ENCODE measurements at places on chromosomes 16 and 17. TPM values are rescaled to one million over a fixed set of nuclear protein-coding genes. Genes with fewer than 3 reads are reported as not detected.

Gene CFDP1
- total RNA-seq: 38.8 TPM

DNA sequence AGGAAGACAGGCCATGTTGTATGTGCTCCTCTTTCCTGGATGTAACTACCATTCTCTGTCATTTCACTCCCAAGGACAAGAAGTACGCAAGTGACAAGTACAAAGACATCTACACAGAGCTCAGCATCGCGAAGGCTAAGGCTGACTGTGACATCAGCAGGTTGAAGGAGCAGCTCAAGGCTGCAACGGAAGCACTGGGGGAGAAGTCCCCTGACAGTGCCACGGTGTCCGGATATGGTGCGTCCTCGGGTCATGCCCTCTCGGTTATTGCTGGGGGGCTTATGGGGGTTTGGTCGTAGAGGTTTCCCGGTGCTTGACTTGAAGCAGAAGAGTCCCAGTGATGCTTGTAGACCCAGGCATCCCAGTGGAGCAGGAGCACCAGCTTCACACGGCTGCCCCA lies 29.0 kb downstream of the PLD6 start:
- peak; percentile 61 for DNase-seq

DNA sequence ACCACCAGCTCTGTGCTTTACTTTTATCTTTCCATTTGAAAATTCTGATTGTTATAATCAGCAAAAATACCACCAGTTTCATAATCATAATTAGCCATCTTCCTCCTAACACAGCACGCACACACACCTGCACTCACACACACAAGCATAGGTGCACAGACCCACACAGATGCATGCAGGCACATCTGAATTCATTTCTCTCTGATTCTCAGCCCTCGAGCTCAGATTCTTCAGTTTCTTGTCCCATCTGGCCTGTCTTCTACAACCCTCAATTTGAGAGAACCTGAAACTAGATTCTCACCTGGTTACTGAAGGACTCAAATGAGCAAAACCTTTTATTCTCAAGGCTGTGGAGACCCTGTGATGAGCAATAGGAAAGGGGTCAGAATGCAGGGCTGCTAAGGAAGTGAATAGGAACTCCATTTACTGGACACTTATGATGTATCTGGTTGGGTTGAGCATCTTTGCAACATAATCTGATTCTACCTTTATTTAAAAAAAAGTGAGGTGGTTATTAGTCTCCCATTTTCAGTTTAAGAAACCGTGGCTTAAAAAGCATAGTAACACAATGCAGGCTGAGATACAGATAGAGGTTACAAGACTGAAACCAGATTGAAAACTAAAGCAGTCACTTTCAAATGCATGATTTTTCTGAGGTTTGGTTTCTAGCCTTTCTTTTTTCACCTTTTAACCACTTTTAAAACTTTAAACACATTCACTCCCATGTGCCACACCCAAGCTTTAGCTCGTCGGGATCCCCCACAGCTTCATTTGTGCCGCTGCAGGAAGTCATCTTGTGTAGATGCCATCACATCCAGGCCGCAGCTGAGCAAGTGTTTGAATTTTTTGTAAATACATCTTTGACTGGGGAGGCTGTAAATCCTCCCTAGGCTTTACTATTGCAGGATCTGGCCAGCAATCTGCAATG lies 9.4 kb downstream of the KRT33A start:
- DNase-seq: no peak

GRCh38 chr16:70552675-70553074 lies 29.1 kb downstream of the SF3B3 start:
- no peak for DNase-seq

DNA sequence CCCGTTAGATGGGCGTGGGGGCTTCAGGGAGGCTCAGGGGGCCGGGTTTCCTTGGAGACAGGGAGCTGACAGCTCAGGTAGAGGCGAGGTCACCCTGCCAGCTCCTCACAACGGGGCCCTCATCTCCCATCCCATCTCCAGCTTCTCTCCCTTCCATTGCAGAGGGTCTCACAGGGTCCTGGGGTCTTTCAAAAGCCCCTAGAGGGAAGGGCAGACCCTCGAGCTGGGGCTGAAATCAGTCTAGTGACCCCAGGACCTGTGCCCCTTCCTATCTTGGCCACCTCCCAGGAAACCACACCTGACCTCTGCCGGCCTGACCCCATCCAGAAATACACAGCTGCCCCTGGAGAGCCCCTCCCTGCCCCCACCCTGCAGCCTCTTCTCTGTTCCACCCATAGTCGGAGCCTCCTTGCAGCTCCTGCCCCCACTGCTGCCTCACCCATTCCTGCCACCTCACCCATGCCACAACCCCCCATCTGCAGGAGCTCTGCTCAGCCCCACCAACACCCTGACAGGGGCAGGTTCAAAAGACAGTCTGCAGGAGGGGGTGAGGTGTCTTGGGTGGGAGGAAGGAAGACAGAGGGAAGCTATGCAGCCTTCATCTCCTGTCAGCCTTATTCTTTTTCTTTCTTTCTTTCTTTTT lies 23.4 kb downstream of the PIK3R5 start:
- DNase-seq: no peak

GRCh38 chr16:67648764-67649407 lies 3.9 kb downstream of the CARMIL2 start:
- no peak for DNase-seq

GRCh38 chr16:87849419-87850008 lies 19.8 kb downstream of the SLC7A5 start:
- DNase-seq: no peak
